Mesenchymal stem cell (in vitro differentiated cells and primary cell): ENCODE measurements at places on chromosomes 5 and 9.

DNA sequence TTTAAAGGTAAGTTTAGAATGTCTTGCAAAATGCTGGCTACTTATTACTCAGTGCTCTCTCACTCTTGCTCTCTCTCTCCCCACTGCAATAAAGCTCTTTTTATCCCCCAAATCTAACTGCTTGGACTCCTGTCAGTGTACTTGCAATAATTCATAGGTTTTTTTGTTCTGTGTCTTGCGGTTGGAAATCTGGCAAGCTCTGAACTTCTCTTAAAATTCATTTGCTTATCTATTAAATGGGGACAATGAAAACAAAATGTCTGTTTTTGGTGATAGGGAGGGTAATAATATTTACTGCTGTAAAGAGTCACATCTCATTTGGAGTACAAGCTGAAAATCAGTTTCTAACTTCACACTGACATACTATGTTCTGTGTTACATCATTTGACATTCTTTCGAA lies 18.7 kb upstream of the OR13D1 start:
- no peaks in the 10 kb centered on the region for H3K36me3 ChIP-seq
- no peaks in the 10 kb centered on the region for H3K27me3 ChIP-seq
- no peak overlapping the region for H3K27ac ChIP-seq
- H3K4me1 ChIP-seq = no peaks in the 10 kb centered on the region
- no peak overlapping the region for H3K4me3 ChIP-seq
- no peak for DNase-seq

- H3K27me3 ChIP-seq = no peaks in the 10 kb centered on the region
- no peak overlapping the region for H3K27ac ChIP-seq
- peaks cover 8% of the 10 kb centered on the region for H3K4me1 ChIP-seq
Measured at GRCh38 chr5:13987843-13988464, 43.5 kb upstream of the DNAH5 start.

DNA sequence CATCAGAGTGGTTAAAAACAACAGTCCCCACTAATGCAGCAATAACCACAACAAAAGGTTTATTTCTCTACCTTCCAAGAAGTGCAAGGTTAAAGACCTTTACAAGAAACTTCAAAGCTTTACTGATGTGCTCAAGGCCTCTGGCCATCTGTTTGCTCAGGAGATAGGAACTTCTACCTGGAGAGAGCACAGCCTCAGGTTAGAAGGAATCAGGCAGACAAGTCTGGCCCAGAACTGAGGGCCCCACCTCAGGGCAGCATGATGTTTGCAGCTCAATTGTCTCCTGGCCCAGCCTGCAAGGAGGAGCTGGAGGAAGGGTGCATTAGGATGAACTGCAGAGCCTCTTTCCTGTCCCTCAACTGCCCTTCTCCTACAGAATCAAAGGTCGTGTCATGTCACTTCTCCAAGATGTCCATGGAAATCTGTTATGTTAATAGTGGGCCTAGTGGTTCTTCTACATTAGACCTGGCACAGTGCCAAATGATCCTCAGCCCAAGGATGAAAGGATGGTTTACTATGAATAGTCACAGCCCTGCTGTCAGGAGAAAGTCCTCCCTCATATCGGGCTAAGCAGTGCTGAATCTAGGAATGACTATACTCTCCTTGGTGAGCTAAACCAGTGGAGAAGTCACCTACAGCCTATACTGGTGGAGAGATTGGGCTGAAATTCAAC lies 98.9 kb upstream of the NTRK2 start:
- H3K27me3 ChIP-seq = no peaks in the 10 kb centered on the region
- no peak overlapping the region for H3K27ac ChIP-seq
- H3K36me3 ChIP-seq = no peaks in the 10 kb centered on the region
- no peak overlapping the region for H3K4me3 ChIP-seq
- no peaks in the 10 kb centered on the region for H3K4me1 ChIP-seq

DNA sequence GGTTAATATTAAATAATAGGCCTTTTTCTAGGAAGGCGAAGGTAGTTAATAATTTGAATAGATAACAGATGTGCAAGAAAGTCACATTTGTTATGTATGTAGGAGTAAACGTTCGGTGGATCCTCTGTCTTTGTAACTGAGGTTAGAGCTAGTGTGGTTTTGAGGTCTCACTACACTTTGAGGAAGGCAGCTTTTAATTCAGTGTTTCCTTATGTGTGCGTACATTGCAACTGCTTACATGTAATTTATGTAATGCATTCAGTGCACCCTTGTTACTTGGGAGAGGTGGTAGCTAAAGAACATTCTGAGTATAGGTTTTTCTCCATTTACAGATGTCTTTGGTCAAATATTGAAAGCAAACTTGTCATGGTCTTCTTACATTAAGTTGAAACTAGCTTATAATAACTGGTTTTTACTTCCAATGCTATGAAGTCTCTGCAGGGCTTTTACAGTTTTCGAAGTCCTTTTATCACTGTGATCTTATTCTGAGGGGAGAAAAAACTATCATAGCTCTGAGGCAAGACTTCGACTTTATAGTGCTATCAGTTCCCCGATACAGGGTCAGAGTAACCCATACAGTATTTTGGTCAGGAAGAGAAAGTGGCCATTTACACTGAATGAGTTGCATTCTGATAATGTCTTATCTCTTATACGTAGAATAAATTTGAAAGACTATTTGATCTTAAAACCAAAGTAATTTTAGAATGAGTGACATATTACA lies 45.7 kb downstream of the TGFBR1 start:
- H3K27me3 ChIP-seq = no peaks in the 10 kb centered on the region
- H3K4me3 ChIP-seq = no peak overlapping the region
- H3K36me3 ChIP-seq = peaks cover 66% of the 10 kb centered on the region
- no peak for DNase-seq
- H3K27ac ChIP-seq = no peak overlapping the region
- H3K4me1 ChIP-seq = no peaks in the 10 kb centered on the region

DNA sequence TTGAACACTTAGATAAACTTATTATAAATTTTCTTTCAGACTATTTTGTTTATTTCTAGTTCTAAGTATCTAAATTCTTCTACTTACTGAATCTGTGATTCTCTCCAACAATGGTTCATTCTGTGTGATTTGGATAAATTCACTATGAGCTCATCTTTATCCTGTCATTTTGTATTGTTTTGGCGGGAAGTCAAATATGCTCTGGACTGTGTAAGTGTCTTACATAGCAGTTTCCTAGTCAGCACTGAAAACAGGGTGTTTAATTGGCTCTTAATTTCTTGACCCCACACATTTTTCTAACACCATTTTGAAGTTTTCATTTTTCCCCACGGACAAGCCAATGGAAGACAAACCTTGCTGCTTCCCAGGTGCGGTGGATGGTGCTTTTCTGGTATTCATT lies 207.0 kb upstream of the ACO1 start:
- no peaks in the 10 kb centered on the region for H3K36me3 ChIP-seq
- no peak overlapping the region for H3K27ac ChIP-seq
- H3K4me1 ChIP-seq = no peaks in the 10 kb centered on the region
- no peak for DNase-seq
- H3K4me3 ChIP-seq = no peak overlapping the region

- no peaks in the 10 kb centered on the region for H3K27me3 ChIP-seq
- no peak for DNase-seq
- no peaks in the 10 kb centered on the region for H3K36me3 ChIP-seq
Measured at GRCh38 chr5:150429410-150429873, 16.7 kb upstream of the CD74 start.
